Upper lobe of left lung (tissue), 6 donors: ENCODE measurements at places on chromosomes 1 and 21. TPM values are rescaled to one million over a fixed set of nuclear protein-coding genes. Genes with fewer than 3 reads are reported as not detected.

Gene RGS13
- total RNA-seq, result 4.9 TPM

Gene KLF17
- total RNA-seq, result 0.39 TPM

Gene P3H1
- total RNA-seq, result 35.2 TPM

Gene KRTAP11-1
- not detected for total RNA-seq

DNA sequence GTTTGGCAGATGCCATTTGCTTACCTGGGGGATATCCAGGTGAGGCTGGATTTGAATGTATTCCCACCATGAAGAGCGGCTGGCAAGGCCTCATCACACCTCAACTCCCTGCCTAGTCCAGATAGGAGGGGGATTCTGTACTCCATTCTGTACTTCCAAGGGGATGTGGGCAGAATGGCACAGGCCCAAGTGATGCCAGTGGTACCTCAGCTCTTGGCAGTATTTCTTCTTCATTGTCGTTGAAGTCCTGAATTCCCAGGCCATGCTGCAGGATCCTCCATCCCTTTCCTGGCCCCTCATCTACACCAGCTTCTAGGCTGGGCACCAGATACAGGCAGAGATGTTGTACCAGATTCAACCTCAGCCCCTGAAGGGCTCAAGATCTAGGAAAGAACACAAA is 47.9 kb downstream of the KLHDC7A start:
- DNase-seq, result no peak
- no peak overlapping the region for H3K27ac ChIP-seq
- no peaks in the 10 kb centered on the region for H3K4me1 ChIP-seq
- no peak overlapping the region for H3K4me3 ChIP-seq

- peaks cover 4% of the 10 kb centered on the region for H3K4me1 ChIP-seq
- no peaks in the 10 kb centered on the region for H3K36me3 ChIP-seq
- no peak overlapping the region for H3K27ac ChIP-seq
- no peaks in the 10 kb centered on the region for H3K27me3 ChIP-seq
These were observed 23.6 kb downstream of the ARMH1 start for GRCh38 chr1:44698138-44698537.

DNA sequence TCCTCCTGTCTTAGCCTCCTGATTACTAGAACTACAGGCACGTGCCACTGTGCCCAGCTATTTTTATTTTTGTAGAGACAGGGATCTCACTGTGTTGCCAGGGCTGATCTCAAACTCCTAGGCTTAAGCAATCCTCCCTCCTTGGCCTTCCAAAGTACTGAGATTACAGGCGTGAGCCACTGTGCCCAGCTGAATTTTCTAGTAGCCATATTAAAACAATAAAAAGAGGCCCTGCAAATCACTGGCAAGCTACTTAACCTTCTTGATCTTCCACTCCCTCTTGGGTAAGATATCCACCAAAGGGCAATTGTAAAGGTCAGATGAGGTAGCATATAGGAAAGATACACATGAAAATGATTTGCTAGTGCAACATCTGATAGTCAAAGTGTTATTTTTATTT is 65.6 kb upstream of the SRSF10 start:
- H3K36me3 ChIP-seq, result no peaks in the 10 kb centered on the region
- peak overlapping the region; percentile 48 for H3K27ac ChIP-seq
- no peak overlapping the region for H3K4me3 ChIP-seq
- DNase-seq, result no peak
- H3K4me1 ChIP-seq, result peaks cover 9% of the 10 kb centered on the region
- H3K27me3 ChIP-seq, result no peaks in the 10 kb centered on the region

DNA sequence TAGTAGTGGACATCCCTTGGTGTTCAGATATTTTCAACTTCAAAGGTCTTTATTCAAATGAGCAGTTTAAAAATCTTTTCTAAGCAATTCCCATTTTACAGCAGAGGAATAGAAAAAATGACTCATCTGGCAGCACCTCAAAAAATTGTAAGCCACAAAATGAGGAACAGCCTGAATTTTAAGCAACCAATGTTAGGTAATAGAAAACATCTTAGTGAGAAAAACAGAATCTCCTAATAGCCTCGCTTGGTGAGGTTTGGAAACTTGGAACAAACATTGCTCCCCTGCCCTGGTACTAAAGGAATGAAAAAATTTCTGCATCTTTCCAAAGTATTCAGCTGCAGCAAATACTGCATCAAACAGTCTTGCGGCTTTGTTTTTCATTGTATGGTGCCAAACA is 264.4 kb downstream of the NTNG1 start:
- DNase-seq, result no peak
- H3K27me3 ChIP-seq, result no peaks in the 10 kb centered on the region
- no peak overlapping the region for H3K4me3 ChIP-seq
- no peaks in the 10 kb centered on the region for H3K36me3 ChIP-seq
- no peak overlapping the region for H3K27ac ChIP-seq

- no peaks in the 10 kb centered on the region for H3K27me3 ChIP-seq
- no peak overlapping the region for H3K27ac ChIP-seq
- no peaks in the 10 kb centered on the region for H3K4me1 ChIP-seq
- H3K36me3 ChIP-seq, result no peaks in the 10 kb centered on the region
- no peak overlapping the region for H3K4me3 ChIP-seq
These were observed 316.8 kb downstream of the PTBP2 start for GRCh38 chr1:97038410-97038809.
